ENCODE measurements at places on chromosomes 4 and X.
A peak's percentile ranks its signal among the peaks of the same experiment; 100 is the strongest.

DNA sequence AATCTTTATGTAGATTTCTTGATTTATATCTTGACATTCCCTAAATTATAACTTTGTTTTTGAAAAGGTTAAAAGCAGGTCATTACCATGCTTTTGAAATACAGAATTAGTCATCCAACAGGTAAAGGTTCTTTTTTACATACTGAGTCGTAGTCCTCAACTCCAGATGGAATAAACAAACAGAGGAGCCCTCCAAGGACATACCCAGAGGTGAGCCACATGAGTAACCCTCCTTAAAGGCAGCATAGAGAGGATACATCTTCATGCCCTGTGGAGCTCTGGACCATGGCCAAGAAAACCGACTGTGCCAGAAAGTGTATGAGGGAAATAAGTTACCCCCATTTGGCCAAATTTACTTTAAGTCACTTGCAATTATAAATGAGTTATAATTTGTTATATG, 95.3 kb upstream of the MCF2 start:
- DNase-seq, result peak; percentile 44

GRCh38 chrX:9644335-9644734, 121.3 kb downstream of the GPR143 start:
- DNase-seq, result no peak

DNA sequence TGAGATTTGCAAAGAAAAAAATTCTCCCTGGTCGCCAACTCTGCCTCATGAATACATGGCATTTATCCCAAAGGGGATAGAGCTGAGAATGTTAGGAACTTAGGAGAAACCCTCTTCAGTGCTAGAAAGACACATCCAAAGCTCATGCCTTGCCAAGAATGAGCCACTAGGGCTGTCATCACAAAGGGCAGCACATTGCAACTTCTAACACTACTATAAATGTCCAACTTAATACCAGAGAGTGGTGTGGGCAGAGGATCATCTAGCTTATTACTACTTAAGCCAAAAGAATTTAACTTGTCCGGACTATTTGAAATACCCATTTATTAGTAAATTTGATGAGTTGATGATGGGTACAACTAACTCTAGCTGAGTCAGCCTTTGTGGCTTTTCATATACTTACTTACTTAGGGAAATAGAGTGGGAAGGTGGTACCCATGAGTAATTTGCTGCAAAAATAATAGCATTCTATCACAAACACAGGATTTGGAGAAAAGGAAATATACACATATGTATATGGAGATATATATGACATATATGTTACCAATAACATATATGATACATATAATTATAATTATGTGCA, 66.3 kb upstream of the GAB1 start:
- no peak for DNase-seq

- DNase-seq, result no peak
Observed at GRCh38 chrX:50613846-50614245, 143.2 kb upstream of the DGKK start.

Data from A673 (cell line).